SK-N-SH treated with all-trans-retinoic acid at 6 μM for 48 hours (cell line): ENCODE measurements at places on chromosomes 2 and 18.

DNA sequence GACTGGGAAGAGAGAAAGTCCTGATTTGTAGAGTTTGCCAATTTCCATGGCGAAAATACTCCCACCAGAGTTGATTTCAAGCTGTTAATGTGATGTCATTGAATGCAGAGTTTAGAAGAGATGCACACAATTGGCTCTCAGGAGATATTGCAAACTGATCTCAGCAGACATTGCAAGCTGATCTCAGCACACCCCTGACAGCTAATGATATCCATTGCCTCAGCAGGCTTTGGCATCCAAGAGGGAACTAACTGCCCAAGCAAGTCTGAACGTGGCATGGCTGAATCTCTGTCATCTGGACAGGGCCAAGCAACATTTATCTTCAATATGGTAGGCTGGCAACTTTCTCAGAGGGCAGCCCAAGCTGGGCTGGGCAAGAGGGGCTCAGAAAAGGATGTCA, 78.4 kb upstream of the CYP1B1 start:
- ATAC-seq, result no peak

DNA sequence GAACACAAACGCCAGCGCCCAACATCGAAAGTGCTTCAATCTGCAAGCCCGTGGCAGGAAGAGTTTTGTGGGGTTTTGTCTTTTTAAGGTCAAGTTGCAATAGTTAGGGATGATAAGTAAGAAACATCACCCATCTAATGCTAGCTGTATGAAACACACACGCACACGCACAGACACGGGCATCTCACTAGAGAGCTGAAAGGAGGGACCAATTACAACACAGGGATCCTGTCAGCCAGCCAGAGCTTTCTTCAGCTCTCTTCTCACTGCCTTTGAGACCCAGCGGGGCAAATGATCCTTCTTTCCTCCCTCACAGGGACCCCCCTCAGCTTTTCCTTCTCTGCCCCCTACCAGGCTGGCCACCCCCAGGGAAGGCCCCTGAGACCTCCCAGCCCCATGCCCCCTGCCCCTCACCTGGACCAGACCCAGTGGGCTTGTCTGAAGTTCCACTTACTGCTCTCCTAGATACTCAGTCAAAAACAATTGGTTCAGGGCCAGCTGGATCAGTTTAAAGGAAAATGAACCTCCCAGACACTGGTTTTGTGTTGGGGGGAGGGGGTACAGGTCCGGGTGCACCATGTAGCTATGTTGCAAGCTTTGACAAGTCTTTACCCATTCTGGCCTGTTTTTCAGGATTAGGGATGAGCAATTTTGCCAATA, 17.9 kb downstream of the CYP26B1 start:
- no peak for ATAC-seq

DNA sequence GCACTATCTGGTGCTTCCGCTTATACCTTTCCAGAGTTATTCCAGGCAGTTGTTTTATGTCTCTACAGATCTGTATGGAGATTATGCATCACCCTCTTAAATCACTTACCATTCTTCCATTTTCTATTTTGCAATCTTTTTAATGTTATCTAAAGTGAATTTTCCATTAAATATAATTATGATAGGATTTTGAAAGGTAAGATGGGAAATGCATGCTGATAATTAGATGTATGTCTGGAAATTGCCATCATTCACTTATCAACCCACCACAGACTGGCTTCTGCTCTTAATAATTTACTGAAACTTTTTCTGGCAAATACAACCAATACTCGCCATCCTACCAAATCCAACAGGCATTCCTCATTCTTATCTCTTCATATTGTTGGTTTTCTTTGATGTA, 227.4 kb upstream of the MC4R start:
- ATAC-seq, result no peak

DNA sequence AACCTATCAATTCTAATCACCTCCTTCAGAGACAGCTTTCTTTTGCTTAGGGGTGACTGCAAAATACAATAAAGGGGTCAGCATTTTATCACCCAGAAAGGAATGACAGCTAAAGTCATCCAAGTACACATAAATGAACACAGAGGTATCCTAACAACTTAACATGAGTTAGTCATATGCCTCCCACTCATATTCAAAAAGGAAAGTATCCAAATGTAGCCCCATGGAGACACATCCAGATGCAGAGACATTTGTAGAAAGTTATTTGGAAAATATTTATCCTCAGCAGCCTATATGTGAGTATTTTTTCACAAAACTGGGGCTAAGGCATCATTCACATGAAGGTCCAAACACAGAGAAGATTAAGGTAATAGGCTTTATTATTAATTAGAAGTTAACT, 1579.7 kb upstream of the SLC39A10 start:
- no peak for ATAC-seq

GRCh38 chr18:23068011-23068410, 67.3 kb upstream of the CABLES1 start:
- ATAC-seq, result no peak

DNA sequence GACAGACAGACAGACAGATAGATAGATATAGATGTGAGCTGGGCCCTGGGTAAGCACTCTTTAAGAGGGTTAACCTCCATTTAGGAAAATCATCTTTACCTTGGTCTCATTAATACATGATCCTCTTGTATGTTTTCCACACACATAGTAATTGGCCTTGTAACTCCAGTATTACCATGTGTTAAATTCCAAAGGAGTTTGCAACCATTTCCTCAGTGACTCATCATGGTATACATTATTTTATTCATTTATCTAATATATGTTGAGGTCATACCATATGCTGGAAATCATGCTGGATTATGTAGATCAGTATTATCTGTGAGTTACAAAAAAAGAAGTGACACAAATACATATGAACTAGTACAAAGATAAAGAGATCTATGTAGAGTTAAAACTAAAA, 504.3 kb downstream of the DCC start:
- no peak for ATAC-seq

GRCh38 chr2:64363140-64363539, 90.8 kb upstream of the LGALSL start:
- ATAC-seq, result no peak

- ATAC-seq, result no peak
Observed at GRCh38 chr2:14790041-14790640, 157.6 kb downstream of the LRATD1 start.

GRCh38 chr2:221034026-221034701, 537.9 kb downstream of the EPHA4 start:
- ATAC-seq, result no peak

DNA sequence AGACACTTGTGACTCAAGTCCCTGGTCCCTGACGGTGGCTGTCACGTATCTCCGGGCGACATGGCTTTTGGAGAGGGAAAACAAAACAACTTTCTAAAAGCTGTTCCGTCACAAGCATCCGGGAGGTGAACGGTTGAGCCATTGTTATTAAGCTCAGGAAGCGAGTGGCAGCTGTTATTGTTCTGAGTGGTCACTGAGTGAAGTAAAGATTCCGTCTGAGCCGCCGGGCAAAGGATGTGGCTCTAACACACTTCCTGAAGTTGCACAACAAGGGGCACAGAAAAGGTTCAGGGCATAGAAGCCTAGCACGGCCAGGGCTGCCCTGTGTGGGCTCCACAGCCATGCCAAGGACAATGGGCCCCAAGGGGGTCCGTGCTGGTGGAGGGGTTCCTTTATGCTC, 24.3 kb downstream of the INPP5D start:
- no peak for ATAC-seq

DNA sequence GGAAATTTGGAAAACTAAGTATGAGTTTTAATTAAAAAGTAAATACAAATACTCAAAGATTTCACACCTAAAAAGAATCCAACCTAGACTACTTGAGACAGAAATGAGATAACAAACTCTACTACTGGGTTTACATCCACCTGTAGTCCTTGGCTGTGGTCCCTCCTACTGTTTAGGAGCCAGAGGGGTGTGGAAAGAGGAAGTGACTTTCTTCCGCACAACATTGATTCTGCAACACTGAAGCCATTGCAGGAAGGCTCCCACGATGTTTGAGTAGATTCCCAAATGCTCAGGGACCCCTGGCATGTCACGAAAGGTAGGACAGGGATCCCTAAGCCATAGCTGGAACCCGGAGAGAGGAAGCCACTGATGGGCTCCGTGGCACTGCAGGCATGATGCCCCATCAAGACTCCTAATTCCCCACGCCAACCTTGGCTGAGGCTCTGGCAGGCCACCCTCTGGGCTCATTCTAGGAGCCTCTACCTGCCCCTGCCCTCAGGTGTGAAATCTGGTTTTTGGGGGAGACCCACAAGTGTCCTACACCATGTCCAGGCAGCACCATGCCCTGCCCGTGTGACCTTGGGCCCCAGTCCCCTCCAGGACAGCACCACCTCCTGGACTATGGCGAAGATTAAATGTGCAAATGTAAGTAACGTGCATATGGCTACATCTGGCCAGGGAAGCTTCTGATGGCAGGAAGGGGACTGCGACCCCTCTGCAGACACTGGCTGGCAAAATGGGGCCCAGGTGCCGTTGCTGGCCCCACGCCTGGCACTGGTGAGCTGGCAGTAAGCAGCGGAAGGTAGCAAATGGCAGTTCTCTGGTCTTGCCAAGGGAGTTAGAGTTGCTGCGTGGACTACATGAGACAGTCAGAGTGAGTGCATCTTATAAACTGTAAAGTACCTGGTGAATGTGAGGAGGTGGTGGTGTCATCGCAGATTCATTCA, 38.2 kb upstream of the MAL start:
- no peak for ATAC-seq

DNA sequence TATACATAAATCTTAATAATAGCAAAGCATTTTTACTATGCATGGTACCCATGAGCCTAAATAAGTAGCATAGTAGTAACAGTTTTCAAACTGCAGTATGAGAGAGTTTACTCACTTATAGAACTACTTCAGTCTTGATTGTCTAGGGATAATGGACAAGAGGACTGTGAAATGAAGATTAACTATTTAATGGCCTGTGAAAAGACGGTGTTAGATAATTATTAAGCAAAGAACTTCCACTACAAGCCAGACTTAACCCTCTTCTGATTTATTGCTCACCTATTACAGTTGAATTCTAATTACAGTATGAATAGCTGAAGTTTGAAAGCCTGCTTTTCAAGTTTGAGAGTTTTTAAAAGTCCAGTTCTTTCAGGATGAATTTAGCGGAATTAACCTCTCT, 18.9 kb downstream of the PIK3C3 start:
- ATAC-seq, result no peak

DNA sequence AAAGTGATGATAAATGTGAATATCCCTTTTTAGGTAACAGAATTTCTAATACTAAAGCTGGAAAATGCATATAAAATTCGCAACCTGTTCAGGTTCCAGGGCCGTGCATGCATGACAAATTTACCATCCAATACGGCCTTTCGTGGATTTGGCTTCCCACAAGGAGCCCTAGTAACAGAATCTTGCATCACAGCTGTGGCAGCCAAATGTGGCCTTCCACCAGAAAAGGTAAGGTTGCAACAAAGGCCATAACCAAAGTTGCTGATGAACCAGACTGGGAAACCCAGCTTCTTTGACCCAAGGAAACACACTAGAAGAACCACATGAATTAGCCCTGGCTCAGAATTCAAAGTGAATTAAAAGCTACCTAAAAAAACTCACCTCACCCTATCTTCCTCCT, 49.6 kb upstream of the BZW1 start:
- ATAC-seq, result no peak

GRCh38 chr18:31658670-31659575, 25.5 kb downstream of the B4GALT6 start:
- no peak for ATAC-seq

- no peak for ATAC-seq
Observed at GRCh38 chr2:19363474-19363778, 5.0 kb upstream of the OSR1 start.

DNA sequence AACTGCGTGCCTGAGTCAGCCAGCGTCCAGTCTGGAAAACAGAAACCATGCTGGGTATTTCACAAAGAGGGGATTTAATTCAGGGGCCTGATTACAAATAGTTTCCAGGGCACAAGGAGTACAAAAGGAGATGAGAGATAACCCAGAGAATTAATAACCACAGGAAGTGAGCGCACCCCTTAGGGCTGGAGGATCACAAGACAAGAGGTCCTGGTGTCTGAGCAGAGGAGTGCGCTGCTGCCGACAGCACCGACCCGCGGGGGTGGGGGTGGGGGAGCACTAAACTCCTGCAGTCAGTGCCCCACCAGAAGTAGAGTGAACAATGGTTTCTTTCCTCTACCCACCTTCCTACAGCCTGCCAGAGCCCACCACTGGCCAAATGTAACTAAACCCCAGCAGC, 20.8 kb upstream of the MAL start:
- no peak for ATAC-seq

DNA sequence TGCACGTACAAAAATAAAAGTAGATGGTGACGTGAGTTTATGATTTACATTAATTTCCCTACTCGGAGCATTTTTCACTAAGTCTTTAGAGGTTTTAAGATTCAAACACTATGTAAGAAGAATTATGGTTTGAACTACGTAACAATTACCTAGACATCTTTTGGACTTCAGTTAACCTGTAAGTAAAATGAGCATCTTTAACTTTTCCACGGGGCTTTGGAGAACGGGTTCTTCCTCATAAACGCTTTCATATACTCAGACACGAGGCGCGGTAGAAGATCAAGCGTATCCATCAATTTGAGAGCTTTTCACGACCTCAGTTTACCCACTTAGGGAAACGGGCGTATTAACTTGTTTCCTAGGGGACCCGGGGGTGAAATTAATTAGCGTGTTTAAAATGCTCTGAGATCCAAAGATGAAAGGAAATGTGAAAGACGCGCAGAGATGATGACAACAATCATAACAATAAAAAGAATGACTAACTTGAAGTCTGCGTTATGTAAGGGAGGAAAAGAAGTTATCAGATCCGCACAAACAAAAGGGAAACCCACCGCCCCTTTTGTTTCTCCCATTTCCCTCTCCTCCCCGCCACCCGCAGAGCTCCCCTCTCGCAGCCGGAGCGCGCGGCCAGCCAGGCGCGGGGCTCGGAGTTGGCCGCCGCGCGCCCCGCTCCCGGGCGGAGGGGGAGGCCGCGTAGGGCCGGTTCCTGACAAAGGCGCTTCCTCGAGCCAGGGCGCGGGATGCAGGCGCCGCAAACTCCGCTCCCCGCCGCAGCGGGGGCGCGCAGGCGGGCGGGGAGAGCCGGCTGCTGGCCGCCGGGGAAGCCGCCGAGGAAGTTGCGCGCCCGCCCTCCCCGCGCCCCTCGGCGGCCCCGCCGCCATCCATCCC, 807 bp downstream of the PELI1 start:
- peak; percentile 25; the same call in 2 of the 3 replicates for ATAC-seq

- ATAC-seq, result no peak
Observed at GRCh38 chr2:211458974-211459373, 902.6 kb downstream of the CPS1 start.

DNA sequence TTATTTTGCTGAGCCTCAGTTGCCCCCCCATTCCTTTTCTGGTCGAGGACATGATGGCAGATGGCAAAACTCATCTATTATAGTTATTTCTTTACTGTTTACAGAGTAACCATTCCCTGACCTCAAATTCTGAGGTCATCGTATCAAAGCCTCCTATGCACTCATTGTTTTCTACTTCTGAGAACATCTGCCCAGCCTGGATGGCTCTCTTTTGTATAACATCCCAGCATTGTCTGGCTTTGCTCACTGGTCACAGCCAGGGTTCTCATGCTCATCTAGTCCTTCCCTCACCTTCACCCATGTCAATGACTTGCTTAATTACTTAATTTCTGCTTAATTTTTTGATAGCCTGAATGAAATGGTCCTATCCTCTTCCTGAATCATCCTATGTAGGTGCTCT, 472.1 kb downstream of the PARD3B start:
- ATAC-seq, result no peak

- no peak for ATAC-seq
Observed at GRCh38 chr2:138930571-138930970, 150.4 kb upstream of the NXPH2 start.
